ENCODE measurements at places on chromosomes 7 and 10.

DNA sequence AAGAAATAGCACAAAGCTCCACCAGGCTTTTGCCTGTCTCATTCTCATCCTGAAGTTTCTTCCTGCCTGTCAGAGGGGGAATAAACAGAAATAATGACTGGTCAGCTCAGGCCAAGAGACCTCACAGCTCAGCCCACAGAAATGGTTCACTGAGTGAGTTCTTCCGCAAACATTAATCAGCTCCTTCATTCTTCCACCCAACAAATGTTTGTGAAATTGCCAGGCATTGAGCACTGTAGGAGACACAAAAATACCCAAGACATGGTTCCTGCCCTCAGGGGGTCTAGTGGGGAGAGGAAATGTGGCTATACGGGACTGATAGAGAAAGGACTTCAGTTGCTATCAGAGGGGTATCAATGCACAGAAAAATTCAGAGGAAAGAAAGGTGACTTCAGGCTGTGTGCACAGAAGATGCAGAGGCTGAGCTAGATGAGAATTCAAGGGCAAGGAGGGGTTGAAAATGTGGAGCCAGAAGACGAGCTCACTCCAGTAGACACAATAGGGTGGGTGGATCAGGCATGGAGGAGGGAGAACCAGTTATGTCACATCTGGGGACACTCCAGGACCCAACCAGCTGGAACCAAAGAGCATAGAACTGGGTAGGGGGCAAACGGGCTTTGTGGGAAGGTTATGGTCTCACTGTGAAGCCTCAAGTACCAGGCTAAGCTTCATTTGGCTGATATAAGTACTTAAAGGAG lies 20.9 kb downstream of the MYOF start:
- no peak for DNase-seq

- DNase-seq, result no peak
Measured at GRCh38 chr7:11130012-11130411, 156.3 kb downstream of the PHF14 start.

GRCh38 chr10:132698761-132699391 lies 87.1 kb downstream of the NKX6-2 start:
- peak; percentile 22 for DNase-seq

DNA sequence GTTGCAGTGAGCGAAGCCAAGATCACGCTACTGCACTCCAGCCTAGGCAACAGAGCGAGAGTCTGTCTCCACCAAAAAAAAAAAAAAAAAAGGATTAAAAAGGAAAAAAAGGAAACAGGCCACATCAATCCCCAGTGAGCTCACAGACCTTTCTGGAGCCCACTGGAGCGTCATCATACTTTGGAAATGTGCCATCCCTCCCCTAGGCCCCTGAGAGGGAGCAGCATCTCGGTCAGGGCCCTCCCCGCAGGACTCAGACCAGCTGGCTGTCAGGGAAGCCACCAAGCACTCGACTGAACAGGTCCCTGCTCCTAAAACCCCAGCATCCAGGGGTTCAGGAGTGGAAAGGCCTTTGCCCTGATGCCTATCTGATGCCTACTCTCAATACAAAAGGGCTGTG lies 97.9 kb upstream of the SH2B2 start:
- no peak for DNase-seq

GRCh38 chr7:158774952-158775351 lies 54.4 kb downstream of the ESYT2 start:
- DNase-seq, result no peak

DNA sequence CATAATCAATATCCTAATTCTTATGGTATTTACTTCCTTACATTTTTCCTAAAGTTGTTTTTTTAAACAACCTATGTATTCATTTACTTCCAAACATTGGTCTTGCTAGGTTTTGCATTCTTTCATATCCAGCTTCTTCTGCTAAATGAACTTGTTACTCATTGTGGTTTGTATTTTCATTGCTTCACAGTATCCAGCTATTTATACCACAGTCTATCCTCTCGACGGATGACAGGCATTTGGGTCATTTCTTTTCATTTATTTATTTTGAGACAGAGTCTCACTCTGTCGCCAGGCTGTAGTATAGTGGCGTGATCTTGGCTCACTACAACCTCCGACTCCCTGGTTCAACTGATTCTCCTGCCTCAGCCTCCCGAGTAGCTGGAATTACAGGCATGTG lies 66.8 kb downstream of the CCDC6 start:
- DNase-seq, result no peak

DNA sequence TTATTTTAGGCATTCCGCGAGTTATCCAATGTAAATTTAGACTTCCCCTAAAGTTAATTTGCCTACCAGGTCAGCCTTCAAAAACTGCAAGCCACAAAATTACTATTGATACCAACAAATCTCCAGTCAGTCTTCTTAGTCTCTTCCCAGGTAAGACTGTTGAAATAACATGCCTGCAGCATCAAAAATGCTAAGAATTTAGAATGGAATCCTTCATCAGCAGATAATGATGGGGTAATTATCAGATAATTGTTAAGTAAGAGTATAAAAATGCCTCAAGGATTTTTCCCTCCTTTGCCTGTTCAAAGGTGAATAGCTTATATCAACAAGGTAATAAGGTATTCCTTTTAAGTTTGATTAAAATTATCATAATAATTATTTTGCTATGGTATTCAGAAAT lies 228.5 kb downstream of the BBS9 start:
- DNase-seq, result no peak

DNA sequence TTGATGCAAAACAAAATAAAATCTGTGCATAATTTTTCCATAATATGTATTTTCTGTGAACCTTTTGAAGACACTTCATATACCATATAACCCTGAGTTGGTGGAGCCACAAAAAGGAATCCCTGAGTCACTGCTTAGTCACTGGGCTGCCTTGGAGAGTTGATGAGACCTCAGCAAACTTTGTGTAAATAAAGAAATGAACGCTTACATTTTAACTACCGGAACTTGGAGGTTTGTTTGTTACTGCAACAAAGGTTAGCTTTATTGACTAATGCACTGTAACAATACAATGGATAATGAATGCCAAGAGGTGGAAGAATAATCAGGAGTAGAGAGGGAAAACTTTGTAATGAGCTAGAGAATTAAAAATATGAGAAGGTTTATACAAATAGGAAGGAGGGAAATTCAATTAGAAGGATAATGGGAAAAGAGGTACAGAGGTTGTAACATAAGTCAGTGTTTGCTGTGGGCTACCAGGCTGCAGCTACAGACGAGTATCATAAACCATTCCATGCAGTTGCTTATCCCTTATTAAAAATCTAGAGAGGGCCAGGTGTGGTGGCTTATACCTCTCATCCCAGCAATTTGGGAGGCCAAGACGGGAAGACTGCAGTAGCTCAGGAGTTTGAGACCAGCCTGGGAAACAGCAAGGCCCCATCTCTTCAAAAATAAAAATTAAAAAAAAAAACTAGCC lies 1042.1 kb downstream of the TYW1 start:
- DNase-seq, result no peak

DNA sequence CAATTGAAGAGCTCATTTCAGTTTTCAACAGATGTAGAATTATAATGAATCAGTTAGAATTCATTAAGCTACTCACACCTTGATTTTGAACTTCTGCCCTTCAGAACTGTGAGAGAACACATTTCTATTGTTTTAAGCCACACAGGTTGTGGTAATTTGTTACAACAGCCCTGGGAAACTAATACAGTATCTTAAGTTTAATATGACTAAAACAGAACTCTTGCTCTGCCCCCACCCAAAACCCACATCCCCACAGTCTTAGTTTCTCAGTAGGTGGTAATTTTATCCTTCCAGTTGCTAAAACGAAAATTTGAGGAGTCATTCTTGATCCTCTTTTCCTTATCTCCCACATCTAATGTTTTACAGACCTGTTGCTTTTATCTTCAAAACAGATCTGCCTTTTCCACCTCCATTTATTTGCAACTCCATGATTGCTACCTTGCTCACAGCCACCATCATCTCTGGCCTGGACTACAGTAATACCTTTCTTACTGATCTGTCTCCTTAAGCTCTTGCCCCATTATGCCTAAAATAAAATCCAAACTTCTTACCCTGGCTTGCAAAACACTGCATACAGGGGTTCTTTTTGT lies 72.8 kb upstream of the NXPH1 start:
- no peak for DNase-seq

- no peak for DNase-seq
Measured at GRCh38 chr10:62812672-62813439, 3.3 kb downstream of the EGR2 start.

DNA sequence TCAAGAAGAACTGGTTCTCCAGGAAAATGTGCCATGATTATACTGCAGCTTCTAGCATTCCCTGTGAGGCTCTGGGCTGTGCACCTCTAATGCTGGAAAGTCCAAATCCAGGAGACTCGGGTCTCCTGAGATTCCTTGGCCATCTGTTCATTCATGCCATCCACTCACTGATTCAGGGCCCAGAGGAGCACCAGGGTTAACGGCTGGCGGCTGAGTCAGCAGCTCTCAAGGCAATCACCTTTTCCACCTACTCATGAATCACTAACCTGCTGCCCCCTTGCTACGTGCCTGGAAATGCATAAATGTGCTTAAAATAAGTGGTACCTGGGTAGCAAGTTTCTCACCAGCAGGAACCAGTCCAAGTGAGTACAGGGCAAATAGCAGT lies 132.7 kb downstream of the KCNMA1 start:
- DNase-seq, result no peak

GRCh38 chr10:2748287-2748686 lies 319.1 kb upstream of the PFKP start:
- DNase-seq, result no peak

DNA sequence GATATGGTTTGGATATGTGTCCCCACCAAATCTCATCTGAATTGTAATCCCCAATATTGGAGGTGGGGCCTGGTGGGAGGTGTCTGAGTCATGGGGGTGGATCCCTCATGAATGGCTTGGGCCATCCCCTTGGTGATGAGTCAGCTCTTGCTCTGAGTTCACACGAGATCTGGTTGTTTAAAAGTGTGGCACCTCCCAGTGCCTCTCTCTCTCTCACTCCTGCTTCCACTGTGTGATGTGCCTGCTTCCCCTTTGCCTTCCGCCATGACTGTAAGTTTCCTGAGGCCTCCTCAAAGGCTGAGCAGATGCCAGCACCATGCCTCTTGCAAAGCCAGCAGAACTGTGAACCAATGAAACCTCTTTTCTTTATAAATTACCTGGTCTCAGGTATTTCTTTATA lies 4.8 kb upstream of the GCK start:
- no peak for DNase-seq

DNA sequence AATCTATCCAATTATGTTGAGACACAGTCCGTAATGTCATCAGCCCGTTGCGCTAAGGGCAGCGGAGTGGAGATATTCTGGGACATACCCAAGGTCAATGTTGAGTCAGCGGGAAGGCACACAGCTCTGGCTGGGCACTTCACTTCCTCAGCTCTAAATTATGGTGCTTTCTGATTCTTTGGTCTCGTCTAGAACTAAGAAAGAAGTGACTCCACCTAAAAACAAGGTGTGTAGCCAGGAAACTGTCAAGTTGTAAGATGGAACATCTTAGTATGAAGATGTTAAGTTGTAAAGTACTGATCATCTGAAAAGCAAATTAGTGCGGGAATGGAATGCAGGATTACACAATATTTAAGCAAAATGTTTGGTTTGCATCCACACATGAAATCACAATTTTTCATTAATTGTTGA lies 43.1 kb downstream of the BAIAP2L1 start:
- DNase-seq, result no peak

DNA sequence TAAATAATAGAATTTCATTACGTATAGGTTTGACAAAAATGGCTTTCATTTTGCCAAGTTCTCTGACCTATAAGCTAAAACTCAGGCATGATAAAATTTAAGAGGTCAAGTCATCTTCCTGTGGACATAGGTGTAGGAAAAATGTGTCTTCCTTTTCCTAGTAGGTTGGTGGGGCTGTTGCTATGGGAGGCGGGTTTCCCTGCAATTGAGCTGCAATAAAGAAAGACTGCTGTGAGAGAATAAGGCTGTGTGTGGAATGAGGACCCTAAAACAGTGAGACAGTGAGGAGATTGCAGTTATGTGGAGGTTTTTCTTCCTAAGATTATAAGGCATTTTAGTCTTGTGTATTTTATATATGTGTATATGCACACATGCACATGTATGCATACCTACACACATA lies 13.0 kb upstream of the SEMA3A start:
- DNase-seq, result no peak

- DNase-seq, result no peak
Measured at GRCh38 chr10:28679581-28680357, 2.4 kb downstream of the BAMBI start.

DNA sequence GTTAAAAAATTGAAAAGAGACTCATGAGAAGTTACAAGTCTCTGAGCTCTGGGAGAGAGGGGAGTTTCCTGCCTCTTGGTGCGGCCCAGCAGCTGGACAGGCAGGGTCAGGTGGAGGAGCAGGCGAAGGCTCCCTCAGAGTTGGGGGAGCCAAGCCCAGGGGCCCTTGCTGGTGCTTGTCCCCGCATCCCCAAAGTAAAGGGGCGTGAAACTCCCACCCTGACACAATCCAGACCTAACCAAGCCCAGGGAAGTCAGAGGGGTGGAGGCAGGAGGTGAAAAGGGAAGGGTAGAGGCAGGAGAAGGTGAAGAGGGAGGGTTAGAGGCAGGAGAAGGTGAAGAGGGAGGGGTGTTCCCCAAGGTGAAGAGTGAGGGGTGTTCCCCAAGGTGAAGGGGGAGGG lies 322.8 kb downstream of the GLRX3 start:
- peak; percentile 9 for DNase-seq

GRCh38 chr10:95411635-95412034 lies 120.8 kb upstream of the PDLIM1 start:
- no peak for DNase-seq

DNA sequence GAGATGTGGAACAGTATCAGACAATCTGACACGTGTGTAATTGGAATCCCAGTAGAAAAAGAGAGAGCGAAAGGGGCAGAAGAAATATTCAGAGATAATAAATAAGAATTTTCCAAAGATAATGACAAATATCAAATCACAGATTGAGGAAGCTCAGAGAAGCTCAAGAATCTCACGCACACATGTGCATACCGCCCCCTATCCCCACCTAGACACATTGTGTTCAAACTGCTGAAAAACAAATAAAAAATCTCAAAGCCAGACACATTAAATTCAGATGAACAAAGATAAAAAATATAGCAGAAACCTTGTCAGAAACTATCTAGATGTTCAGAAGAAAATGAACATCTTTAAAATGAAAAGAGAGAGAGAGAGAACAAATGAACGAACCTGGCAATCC lies 17.2 kb downstream of the SFR1 start:
- no peak for DNase-seq

DNA sequence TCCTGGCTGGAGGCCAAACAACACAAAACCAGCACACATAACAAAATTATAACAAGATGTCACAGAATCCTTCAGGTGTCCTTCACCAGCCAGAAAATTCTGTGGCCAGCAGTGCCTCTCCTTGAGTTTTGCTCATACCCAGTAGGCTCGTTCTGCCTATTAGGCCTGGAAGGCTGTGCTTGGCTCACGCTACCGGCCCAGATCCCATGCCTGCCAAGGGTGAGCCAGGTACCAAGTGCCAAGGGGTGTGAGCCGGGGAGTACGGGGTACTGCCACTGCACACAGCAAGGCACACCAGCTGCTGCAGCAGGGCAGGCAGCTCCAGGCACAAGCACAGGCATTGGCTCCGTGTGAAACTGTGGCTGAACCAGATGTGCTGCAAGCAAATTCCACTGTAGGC lies 1562.0 kb downstream of the REEP3 start:
- no peak for DNase-seq

- DNase-seq, result no peak
Measured at GRCh38 chr7:16918288-16918895, 36.6 kb upstream of the AGR3 start.

GRCh38 chr7:100141555-100141949 lies 7.2 kb upstream of the LAMTOR4 start:
- DNase-seq, result no peak
